ENCODE measurements at places on chromosomes 7 and 10.
A peak's percentile ranks its signal among the peaks of the same experiment; 100 is the strongest.

DNA sequence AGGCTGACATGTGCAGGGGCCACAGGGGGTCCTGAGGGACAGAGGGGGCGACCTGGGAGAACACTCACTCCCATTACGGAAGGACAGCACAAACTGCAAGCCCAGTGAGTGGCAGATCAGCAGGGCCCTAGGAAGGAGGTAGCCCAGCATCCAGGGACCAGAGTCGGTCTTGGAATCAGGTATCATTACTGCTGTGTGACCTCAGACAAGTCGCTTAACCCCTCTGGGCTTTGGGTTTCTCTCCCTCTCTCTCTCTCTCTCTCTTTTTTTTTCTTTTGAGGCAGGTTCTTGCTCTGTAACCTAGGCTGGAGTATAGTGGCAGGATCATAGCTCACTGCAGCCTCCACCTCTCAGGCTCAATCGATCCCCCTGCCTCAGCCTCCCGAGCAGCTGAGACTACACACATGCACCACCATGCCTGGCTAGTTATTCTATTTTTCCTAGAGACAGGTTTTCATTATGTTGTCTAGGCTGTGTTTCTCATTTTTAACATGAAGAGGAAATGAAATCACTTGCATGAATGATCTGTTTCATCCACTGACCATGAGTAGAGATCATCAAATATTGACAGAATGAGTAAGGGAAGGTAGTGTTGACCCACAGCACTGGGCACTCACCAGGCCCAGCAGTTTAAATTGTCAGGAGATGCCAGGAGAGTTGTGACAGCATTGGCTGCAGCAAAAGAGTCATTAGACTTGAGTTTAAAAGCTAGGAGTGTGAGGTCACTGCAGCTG is 49.4 kb downstream of the BUB3 start:
- no peak for DNase-seq

GRCh38 chr7:81690251-81690650 is 79.6 kb downstream of the HGF start:
- DNase-seq: no peak

- no peak for DNase-seq
Observed at GRCh38 chr7:19705663-19706062, 3.2 kb downstream of the POLR1F start.

GRCh38 chr10:86782701-86783418 is 26.4 kb downstream of the BMPR1A start:
- no peak for DNase-seq

- no peak for DNase-seq
Observed at GRCh38 chr10:60169111-60169510, 220.6 kb downstream of the ANK3 start.

GRCh38 chr7:100469227-100470044 is 5.4 kb upstream of the SPACDR start:
- DNase-seq: peak; percentile 73

DNA sequence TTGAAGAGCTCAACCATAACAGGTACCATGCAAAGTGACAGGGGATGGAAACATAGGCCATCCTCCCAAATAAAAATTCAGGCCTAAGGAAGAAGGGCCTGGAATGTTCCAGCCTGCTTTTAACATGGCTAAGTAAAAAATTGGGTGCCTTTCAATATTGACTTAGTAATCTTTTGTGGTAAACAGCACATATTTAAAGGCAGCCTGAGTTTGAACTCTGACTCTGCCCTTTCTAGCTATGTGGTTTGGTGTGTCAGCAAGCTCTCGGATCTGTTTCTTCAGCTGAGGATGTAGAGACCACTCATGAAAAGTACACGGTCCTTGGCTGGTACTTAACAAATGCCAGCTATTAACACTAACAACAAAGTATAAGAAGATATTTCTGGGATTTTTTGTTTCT is 191.8 kb upstream of the CDCA7L start:
- no peak for DNase-seq
